ENCODE measurements at places on chromosomes 16 and 17.

DNA sequence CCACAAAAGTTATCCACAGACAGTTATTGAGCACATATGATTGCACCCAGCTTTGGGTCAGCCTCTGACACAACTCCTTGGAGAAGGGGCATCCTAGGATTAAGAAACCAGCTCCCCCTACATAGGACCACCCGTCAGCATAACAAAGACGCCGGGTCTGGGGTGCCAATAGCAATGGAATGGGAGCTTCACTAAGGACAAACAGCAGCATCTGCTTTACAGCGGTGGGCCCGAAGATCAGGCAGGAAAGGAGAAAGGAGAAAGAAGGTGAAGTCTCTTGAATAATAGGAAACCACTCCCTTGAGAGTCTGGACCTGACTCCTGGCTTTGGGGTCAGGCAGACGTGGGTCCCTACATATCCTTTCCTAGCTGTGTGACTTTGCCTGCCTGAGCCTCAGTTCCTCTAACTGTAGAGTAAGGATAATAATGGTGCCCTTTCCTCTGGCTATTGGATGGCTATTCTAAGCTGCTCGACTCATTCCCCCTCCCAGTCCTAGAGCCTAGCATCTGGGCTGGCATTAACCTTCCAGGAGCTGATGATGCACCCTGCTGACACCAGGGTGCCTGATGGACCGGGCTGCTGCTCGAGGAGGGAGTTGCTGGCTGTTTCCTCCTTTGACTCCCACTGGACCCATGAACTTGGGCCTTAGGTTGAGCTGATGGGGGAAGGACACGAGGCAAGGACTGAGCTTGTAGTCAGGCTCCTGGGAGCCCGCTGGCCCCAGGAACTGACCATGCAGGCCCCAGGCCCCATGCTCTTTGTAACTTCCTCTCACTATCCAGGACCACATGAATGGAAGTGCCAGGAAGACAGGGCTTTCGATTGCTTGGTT, 94.2 kb downstream of the C16orf78 start:
- DNase-seq: no peak

- DNase-seq: no peak
These were observed 2.9 kb downstream of the UMOD start for GRCh38 chr16:20349615-20350014.

- DNase-seq: peak; percentile 50
These were observed 12.3 kb downstream of the SMIM5 start for GRCh38 chr17:75645501-75645888.

- DNase-seq: no peak
These were observed 58.7 kb downstream of the HSD17B2 start for GRCh38 chr16:82093666-82094300.

- no peak for DNase-seq
These were observed 6.8 kb downstream of the HSBP1 start for GRCh38 chr16:83814659-83814985.

GRCh38 chr16:11686713-11687380, 18.6 kb downstream of the SNN start:
- no peak for DNase-seq

GRCh38 chr17:74563358-74563757, 4.0 kb downstream of the CD300H start:
- no peak for DNase-seq

- no peak for DNase-seq
These were observed 785.6 kb upstream of the SOX9 start for GRCh38 chr17:71335212-71335611.

DNA sequence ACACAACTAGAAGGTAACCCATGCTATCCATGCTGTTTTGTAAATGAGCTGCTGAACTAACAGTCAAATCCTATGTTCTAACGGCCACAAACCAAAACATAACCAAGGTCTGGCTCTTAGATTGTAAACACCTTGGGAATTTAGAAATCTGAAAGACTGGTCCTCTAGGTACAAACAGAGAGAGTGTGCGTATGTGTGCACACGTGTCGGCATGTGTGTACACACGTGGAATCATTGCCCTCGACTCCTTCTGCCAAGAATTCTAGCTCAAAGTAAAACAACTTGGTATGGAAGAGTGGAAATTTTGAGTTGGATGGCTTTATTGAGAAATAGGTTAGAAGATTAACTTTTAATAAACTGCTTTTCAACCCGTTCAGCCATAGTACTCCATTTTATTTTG, 18.1 kb upstream of the GHDC start:
- no peak for DNase-seq

GRCh38 chr16:22312897-22313781, 15.9 kb downstream of the POLR3E start:
- DNase-seq: no peak

- DNase-seq: no peak
These were observed 9.1 kb upstream of the MED9 start for GRCh38 chr17:17467720-17468119.
